CD8-positive, alpha-beta memory T cell (primary cell): ENCODE measurements at places on chromosomes 5 and 9.

DNA sequence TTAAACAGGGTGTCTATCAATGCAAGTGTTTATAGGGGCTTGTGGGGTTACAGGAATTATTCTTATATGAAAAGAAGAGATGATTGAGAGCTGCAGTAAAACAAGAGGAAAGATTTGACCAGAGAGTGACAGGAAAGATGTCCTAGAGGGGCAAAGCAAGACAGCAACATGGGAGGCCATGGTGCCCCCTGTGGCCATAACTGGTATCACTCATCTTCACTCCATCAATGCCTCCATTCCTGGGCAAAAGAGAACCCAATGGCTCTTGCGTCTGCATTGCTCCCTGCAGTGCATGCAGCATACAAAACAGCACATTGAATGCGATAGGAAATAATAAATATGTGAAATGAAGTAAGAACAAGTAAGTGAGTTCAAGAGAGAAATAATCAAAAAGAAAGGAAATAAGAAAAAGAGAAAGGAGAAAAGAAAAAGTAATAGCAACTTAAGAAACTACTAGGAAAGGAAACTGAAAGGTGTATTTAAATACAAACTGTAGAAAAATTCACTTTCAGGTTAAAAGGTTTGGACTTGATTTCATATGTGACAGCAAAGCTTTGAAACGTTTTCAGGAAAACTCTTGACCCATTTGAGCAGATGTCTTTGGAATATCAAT lies 206.6 kb downstream of the SEMA5A start:
- DNase-seq: no peak

GRCh38 chr5:32072054-32072453 lies 102.1 kb downstream of the GOLPH3 start:
- no peak for DNase-seq

GRCh38 chr9:92506184-92506857 lies 24.0 kb upstream of the ASPN start:
- DNase-seq: no peak

- no peak for DNase-seq
Measured at GRCh38 chr5:74056789-74057164, 430.8 kb downstream of the ARHGEF28 start.

- no peak for DNase-seq
Measured at GRCh38 chr5:160646033-160646432, 206.0 kb downstream of the ATP10B start.

DNA sequence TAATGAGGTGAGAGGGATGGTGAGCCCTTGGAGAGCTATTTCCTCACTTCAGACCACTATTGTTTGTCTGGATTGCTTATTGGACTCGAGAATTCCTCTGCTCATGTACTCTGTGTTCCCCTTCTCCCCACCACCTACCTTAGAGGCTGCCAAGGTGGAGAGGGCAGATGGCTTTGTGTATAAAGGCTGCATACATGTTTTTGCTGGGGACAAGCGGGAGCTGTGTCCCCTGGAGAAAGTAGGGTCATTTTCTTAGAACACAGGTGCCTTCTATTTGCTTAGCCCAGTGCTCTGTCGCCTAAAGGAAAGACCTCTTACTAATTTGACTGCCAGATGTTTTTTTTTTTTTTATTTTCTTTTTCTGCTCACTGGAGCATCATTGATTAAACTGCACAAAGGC lies 29.7 kb downstream of the RASGRF2 start:
- no peak for DNase-seq

DNA sequence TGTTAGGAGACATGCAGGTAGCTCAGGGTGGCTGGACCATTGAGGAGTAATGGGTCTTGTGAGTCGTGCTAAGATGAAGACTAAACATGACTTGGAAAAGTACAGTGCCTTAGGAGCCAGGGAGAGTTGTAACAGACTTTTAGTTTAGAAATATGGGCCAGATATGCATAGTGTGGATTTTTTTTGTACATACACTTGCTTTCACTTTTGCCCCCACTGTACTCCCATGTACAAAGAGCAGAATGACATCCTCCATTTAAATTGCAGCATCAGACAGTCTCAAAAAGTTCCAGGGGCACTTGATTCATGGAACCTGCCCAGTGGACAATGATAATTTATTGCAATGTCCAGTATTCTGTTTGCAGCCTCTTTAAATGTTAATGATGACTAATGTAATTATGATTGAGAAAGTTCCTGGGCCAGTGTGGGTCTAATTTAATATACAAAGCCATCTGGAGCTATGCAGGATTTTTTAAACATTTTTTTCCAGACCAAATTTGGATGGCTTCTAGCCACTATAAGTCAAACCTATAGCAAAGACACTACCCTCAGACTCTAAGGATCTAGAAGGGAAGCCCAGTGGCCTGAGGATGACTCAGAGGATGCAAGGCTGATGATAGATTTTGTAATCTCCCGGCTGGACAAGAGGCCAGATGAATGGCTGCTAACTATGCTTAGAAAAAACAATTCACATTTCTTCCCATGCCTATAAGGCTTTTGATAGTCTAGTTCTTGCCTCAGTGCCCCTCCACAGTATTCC lies 80.1 kb downstream of the TRPC7 start:
- DNase-seq: no peak

DNA sequence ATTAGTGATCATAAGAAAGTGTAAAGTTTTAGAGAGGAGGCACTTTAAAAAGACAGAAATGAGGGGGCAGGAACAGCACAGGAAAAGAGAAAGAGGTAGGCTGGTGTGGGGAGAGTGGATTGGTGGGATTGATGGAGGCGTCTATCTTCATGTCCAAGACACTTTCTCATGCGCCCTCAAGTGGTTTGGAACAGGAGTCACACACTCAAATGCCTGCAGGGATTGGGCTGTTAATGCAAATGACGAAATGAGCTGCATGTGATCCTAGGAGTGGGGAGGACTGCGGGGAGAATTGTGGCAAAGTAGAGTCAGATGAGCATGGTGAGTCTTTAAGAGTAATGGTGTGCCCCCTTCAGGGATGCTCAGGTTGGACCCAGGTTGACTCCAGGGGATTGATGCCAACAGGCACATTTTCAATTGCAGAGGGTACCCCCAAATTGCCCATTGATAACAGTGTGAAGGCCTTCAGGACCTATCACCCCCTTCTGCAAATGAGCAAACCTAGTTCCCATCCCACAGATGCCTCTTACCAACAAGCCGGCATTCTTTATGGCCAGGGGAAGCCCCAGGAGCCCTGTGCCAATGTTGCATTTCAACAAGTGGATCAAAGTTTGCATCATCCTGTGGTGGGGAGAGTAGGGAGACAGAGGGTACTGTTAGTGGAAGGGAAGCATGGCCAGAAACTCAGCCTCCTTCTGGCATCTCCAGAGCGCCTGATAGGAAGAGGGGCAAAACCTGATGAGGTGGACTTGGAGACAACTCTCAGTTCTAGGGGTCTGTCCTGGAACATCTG lies 5.3 kb downstream of the SLC36A3 start:
- DNase-seq: no peak

DNA sequence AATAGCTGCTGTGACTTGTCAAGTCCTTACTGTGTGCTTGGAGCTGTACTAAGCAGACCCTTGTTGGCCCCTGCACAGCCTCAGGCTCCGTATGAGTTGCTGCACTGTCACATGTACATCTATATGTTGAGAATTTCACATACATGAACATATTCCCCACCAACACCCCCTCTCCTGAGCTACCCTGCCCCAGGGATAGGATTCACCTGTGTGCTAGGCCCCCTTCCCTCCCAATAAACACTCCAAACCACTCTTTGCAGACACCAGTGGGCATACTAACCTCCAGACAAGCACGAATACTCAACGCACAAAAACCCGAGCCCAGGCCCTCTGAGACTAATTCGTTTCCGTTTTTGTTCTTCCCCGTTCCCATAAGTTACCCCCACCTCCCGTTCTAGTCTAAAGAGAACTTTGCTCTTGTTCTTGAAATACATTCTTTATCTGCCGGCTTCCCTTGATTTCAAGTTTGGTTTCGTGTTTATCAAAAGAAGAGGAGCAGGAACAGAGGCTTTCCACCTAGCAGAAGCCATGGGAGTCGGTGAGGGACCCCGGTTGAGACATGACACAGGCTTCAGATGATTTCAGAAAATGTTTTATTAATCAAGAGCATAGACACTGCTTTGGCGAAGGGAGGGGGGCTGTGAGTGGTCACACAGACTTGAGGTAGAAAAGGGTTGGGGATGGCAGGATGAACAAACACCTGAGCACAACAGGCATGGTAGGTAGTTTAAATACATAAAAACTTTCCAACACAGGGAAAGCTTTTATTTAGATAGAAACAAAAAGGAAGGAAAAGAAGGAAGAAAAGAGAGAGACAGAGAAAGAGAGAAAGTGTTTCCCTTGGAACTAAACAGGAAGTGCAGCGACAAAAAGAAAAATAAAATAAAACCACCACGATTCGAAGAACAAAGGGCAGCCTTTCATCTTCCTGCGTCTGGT lies 3.4 kb downstream of the HAND1 start:
- no peak for DNase-seq

- DNase-seq: no peak
Measured at GRCh38 chr5:67770431-67771025, 445.0 kb upstream of the PIK3R1 start.

DNA sequence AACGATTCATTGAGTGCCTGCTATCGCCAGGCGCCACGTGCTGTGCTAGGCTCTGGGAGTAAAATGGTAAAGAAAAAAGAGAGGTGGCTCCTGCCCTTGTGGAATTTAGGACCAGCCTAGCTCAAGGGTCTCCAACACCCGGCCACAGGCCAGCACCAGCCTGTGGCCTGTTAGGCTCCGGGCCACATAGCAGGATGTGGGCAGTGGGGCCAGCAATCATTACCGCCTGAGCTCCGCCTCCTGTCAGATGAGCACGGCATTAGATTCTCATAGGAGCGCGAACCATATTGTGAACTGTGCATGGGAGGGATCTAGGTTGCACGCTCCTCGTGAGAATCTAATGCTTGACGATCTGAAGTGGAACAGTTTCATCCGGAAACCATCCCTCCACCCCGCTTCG lies 1.5 kb downstream of the RMRP start:
- DNase-seq: no peak
